ENCODE measurements at places on chromosomes 5 and 9. TPM values are rescaled to one million over a fixed set of nuclear protein-coding genes. Genes with fewer than 3 reads are reported as not detected.
A peak's percentile ranks its signal among the peaks of the same experiment; 100 is the strongest.

Gene PCDHGB1
- 0.75 TPM for total RNA-seq

Gene OLFML2A
- total RNA-seq = 0.56 TPM

Gene PDE6A
- total RNA-seq = not detected

Gene PCDHGB6
- 1.4 TPM for total RNA-seq

- DNase-seq = no peak
- H3K4me1 ChIP-seq = no peaks in the 10 kb centered on the region
- H3K4me3 ChIP-seq = no peak overlapping the region
- H3K27me3 ChIP-seq = no peaks in the 10 kb centered on the region
- peaks cover 18% of the 10 kb centered on the region for H3K36me3 ChIP-seq
These were observed 10.3 kb downstream of the SMIM32 start for GRCh38 chr5:136182618-136183017.

DNA sequence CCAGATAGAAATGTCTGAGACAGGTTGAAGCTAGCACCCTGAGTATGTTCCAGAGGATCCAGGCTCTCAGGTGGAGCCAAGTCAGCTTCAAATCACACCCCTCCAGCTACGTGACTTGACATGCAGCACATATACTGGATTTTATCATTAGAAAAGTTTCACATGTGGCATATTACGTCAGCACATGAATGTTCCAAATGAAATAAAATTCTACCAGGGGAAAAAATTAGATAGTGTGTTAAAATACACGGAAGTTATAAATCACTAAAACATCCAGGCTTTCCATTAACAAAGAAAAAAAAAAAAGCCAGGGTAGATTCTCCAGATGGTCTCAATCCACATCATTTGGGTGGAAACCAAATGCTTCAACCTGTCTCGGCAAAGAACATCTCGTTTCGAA is 251.6 kb downstream of the MPDZ start:
- no peak overlapping the region for H3K27ac ChIP-seq
- H3K4me1 ChIP-seq = no peaks in the 10 kb centered on the region
- no peak overlapping the region for H3K4me3 ChIP-seq
- no peaks in the 10 kb centered on the region for H3K27me3 ChIP-seq
- no peaks in the 10 kb centered on the region for H3K36me3 ChIP-seq

- H3K27me3 ChIP-seq = no peaks in the 10 kb centered on the region
- no peak overlapping the region for H3K27ac ChIP-seq
- no peaks in the 10 kb centered on the region for H3K4me1 ChIP-seq
- H3K36me3 ChIP-seq = no peaks in the 10 kb centered on the region
These were observed 306.9 kb upstream of the NREP start for GRCh38 chr5:112063856-112064255.

DNA sequence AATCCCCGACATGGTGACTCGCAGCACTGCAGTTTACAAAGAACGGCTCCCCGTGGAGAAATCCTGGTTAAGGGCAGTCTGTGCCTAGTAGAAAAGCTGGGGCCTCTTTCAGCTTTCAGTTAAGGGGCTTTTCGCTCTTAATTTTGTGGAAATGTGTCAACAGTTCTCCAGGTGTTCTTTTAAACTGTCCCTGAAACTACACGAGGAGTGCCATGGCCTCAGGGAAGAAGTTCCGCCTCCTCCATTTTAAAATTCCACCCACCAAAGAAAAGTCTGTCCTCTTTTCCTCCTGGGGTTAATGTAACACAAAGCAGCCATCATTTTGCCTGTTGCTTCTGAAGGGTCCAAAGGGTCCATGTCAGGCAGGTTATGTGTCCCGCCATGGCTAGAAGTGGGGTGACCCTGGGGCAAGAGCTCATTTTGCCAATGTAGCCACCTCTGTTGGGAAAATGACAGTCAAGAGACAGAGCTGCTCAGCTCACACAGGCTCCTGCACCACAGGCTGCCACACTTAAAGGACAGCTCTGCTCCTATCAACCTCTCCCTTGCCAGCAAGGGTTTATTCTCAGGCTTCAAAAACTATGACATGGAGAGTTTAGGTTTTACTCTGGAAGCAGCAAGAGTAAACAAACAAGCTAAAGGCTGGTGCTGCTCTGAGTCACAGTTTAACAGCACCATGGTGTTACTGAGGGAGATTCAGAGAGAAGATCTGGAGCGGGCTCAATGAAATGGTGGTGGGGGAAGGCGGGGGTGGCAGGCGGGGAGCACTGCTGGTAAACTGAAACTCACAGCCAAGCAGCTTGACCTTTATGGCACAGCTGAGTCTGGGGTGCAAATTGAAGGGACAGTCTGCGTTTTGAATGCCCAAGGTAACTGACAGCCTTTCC is 3.2 kb downstream of the WHRN start:
- H3K27me3 ChIP-seq = no peaks in the 10 kb centered on the region
- no peak overlapping the region for H3K4me3 ChIP-seq
- H3K4me1 ChIP-seq = peaks cover 7% of the 10 kb centered on the region
- no peak for DNase-seq

DNA sequence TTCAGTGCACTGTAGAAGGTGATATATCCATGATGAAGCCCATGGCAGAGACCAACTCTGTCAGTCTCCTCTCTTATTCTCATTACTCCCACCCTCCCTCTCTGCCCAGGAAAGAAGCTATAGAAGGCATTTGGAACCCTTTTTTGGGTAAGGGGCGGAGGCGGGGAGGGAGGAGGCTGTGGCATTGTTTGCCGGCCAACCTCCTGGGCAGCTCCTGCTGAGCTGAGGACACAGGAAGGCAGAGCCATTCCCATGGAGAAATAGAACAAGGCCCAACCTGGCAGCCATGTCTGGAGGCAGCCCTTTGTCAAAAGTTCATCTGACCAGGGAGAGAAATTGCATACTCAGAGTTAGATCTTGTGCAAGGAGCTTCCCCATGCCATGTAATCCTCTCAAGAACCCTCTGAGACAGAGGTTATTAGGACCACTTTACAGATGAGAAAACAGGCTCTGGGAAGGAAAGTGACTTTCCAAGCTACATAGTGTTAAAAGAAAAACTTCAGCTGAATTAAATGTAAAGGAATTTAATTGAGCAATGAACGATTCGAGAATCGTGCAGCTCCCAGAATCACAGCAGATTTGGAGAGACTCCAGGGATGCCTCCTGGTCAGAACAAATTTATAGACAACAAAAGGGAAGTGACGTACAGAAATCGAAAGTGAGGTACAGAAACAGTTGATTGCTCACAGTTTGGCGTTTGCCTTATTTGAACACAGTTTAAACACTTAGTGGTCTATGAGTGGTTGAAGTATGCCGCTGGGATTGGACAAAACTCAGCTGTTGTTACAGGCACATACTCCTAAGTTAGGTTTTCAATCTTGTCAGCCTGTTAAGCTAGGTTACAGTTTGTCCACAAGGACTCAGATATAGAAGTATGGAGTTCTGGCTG is 158.6 kb downstream of the MELK start:
- no peaks in the 10 kb centered on the region for H3K36me3 ChIP-seq
- H3K27me3 ChIP-seq = no peaks in the 10 kb centered on the region
- H3K4me3 ChIP-seq = no peak overlapping the region
- no peak for DNase-seq

DNA sequence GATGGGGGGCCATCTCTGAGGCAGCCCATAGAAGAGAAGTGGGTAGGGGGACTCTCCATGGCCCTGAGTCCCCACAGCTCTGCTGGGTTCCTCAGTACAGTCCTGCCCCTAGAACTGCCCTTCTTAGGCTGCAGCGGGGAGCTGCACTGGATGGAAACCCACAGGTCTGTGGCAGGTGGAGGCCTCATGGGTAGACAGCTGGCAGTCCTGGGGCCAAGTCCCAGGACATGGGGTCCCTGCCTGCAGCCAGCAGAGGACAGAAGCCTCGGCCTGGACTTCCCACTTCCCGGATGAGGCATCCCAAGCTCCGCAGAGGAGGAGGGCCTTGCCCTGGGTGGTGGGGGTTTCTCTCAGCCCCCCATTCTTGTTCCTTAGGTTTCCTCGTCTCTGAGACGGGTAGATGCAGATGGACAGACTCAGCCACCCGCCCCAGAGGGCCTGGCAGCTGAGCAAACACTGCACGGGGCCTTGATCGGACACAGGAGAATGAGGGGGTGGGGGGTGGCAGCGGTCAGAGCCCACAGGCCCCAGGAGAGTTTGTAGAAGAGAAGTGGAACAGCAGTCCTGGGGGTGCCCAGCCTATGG is 153.8 kb downstream of the C9orf50 start:
- no peaks in the 10 kb centered on the region for H3K27me3 ChIP-seq
- DNase-seq = no peak
- no peak overlapping the region for H3K4me3 ChIP-seq
- H3K36me3 ChIP-seq = no peaks in the 10 kb centered on the region

DNA sequence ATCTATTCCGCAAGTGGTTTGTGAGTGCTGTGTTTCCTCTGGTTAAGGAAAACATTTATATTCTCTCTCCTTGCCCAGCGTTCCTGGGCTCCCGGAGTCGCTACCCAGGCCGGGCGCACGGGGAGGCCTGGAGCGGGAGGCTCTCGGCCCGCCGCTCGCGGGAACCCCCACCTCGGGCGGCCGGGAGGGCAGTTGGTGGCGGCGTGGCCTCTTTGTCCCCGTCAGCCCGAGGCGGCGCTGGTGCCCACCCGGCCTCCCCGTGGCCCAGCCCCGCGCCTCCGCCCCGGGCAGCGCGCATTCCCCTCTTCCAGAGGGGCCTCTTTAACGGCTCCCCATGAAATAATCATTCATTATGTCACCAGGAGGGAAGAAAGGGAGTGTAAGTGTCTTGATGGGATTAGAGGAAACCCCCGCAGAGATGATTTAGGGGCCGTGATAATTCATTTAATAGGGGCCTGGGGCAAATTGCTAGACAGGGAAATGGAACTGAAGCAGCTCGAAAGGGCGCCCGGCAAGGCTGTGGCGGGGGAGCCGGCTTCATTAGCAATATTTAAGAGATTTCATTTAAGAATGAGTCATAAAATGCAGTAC is 181.9 kb upstream of the TBCA start:
- H3K36me3 ChIP-seq = no peaks in the 10 kb centered on the region
- peaks cover 6% of the 10 kb centered on the region for H3K27me3 ChIP-seq
- H3K4me3 ChIP-seq = peak overlapping the region; percentile 17
- H3K4me1 ChIP-seq = no peaks in the 10 kb centered on the region
- H3K27ac ChIP-seq = no peak overlapping the region
- no peak for DNase-seq

DNA sequence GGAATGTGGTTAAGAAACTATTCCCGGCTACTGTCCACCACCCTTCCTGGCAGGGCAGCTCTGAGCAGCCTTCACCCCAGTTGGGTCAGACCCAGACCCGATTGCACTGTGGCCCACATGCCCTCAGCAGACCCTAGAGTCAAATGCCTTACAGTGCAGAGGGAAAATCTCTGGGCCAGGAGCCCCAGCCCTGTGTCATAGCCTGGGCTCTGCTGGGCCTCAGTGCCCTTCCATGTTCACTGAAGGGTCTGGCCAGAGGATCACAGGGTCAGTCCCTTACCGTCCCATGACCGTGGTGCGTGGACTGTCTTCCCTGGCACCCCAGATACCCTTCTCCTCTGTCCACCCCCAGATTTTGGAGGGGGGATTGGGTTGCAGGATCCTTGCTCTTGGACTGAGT is 73.5 kb upstream of the COL5A1 start:
- no peak for DNase-seq
- no peaks in the 10 kb centered on the region for H3K4me1 ChIP-seq
- no peak overlapping the region for H3K27ac ChIP-seq
- no peaks in the 10 kb centered on the region for H3K36me3 ChIP-seq
- H3K27me3 ChIP-seq = no peaks in the 10 kb centered on the region

Data from liver (tissue), 10 donors.